Stimulated activated CD4-positive, alpha-beta T cell treated with anti-CD3 and anti-CD28 coated beads, Interleukin-1b, Interleukin-23, amount 100 ng/mL, for 1 hour (primary cell): ENCODE measurements at places on chromosomes 5 and 9.

DNA sequence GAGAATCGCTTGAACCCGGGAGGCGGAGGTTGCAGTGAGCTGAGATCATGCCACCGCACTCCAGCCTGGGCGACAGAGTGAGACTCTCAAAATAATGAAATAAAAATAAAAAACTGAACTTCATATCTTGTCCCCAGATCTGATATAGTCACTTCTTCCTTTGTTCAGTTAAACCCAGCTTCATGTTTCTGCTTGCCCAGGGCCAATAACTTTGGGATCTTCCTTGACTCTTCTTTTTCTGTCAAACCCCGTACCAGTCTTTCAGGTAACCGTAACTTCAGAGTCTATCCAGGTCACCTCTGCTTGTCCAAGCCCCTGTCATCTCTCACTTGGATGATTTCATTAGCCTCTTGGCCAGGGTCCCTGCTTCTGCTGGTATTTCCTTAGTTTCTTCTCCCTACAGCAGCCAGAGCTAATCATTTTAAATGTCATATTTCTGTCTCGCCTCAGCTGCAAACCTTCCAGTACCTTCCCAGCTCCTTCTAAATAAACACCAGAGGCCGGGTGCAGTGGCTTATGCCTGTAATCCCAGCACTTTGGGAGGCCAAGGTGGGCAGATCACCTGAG is 19.7 kb upstream of the ABL1 start:
- DNase-seq, result no peak

GRCh38 chr5:139949710-139950109 is 93.4 kb downstream of the NRG2 start:
- DNase-seq, result no peak

DNA sequence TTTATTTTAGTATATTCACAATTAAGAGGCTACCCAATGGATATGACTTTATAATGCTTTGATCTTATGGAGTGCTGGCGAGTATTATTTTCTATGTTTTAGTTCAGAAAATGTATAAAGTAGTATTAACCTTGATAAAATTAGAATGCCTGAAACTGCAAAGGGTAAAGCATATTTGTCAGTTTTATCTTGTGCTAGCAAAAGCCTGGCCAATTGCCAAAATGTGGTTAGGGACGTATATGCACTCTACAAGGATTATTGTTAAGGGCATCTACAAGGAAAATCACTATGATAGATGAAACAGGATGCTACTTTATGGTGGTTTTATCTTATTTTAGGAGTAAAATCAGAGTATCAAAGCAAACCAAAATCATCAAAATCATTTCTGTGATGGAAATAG is 281.7 kb downstream of the CCDC171 start:
- no peak for DNase-seq

- DNase-seq, result peak; percentile 82
Measured at GRCh38 chr9:34048727-34049629, at the start of gene UBAP2. UBAP2 (minus strand) TSS chr9:34048887; CDS start chr9:34017148, 31,739 bp downstream.

DNA sequence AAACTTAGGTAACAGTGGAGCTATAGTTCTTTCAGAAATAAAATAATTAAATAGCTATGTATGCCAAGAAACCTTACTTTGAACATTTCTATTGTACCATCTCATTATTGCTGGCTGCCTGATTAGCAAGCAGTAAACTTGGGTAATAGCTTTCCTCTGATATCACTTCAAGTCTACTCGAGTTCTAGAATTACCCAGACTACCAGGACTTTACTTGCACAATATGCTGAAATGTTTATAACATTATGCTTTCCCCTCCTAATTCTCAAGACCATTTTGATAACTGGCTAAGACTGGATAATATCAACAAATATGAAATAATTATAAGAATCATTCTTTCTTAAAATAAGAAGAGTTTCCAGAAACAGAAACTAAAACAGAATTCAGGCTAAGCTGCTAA is 512.6 kb downstream of the RAB3C start:
- DNase-seq, result no peak

GRCh38 chr5:157509587-157509986 is 49.6 kb downstream of the NIPAL4 start:
- DNase-seq, result no peak

- DNase-seq, result no peak
Measured at GRCh38 chr9:135618866-135619598, 20.3 kb downstream of the GLT6D1 start.

GRCh38 chr9:127721391-127721821 is 5.5 kb downstream of the TTC16 start:
- DNase-seq, result no peak
